ENCODE measurements at places on chromosomes 5 and 9. TPM values are rescaled to one million over a fixed set of nuclear protein-coding genes. Genes with fewer than 3 reads are reported as not detected.

GRCh38 chr5:110329955-110330525 lies 396.4 kb downstream of the TMEM232 start:
- no peak for DNase-seq

GRCh38 chr5:38783011-38783561 lies 62.7 kb upstream of the OSMR start:
- DNase-seq, result peak; percentile 85

DNA sequence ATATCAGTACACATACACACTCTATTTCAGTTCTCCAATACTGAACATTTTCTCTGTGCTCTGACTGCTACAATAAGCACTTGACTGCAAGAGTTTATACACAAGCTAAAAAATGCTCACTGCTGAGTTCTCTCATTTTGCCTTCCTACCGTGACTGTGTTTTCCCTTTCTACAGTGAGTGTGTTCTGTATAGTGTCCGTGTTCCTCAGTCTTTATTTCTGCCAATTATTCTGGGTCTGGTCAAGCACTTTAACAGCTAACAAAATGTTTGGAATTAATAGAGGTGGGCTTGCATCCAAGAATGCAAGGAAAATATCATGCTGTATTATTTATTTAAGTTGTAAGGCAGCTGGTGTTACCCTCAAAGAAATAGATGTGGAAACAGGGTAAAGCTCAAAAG lies 217.0 kb upstream of the NREP start:
- DNase-seq, result peak; percentile 32

DNA sequence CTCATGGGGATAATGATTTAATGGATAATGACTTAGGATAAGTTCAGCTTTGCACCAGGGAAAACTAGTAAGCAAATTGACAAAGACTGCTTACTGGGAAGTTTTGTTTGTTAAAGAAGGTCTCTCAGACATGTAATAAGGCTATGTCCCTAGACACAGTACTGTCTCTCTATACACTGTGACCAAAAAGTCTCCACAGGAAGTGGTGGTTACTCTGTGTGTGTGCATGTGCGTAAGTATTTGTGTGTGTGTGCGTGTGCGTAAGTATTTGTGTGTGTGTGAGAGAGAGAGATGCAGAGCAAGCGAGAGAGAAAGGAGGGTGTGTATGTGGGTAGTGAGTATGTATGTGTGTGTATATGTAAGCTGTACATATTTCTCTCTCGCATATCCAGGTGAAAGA lies 229.6 kb downstream of the GLIS3 start:
- no peak for DNase-seq

DNA sequence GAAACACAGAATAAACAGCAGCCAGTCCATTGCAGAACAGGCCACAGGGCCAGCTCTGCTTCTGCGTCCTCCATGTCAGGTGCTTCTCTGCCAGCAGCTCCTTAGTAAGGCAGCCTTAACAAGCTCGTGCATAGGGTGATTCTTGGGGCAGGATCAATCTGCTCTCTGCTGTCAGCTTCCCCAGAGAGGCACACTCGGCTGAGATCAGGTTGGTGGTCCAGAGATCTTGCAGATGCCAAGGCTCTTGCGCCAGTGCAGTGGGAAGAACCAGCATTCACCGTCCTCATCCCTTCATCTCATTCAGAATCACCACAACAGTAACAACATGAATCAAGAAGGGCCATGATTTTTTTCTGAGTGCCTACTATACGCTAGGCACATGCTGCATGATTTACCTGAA lies 49.0 kb upstream of the ALDH1B1 start:
- no peak for DNase-seq

DNA sequence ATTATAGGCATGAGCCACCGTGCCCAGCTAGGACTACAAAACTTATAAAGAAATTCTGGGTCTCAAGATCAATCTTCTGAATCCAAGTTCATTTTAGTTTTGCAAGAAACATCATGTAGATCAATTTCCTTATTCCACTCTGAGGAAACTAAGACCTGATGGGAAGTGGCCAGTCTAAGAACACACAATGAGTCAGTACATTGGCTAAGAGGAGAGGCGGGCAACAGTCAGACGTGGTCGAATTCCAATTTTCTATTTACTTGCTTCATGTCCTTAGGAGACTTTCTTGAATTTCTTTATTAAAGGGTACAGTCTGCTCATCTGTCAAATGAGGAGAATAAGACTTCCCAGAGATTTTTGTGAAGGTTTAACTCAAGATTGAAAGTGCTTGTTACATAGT lies 432.1 kb upstream of the BRINP1 start:
- no peak for DNase-seq

DNA sequence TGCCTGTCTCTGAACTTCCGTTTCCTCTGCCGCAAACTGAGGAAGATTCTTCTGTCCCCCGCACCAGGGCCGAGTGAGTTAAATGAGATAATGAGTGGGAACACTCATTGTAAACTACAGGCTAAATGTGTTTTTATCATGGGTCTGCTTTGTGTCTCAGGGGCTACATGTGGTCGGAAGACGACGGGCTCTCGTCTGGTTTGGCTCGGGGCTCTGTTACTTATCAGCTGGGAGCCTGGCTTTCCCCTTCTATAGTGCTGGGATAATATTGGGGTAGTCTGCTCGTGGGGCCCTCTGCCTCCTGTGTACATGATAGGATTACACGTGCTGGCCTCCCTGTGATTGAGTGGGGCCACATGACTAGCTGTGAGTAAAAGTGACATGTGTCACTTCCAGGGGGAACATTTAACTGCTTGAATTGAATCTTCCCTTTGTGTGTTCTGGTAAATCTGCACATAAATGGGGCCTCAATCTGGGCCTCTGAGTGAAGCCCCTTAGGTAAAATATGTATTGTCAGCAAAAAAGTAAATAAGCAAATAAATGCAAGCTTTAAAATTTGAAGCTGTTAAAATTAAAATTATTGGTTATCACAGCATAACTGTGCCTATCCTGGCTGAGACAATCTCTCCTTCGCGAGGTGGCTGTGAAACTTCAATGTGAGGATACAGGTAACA lies 86.9 kb upstream of the SH3PXD2B start:
- DNase-seq, result no peak

GRCh38 chr5:149246906-149247305 lies 24.8 kb upstream of the AFAP1L1 start:
- DNase-seq, result no peak

GRCh38 chr5:122699201-122699600 lies 75.7 kb upstream of the SNX2 start:
- DNase-seq, result no peak

- DNase-seq, result peak; percentile 92
Observed at GRCh38 chr9:108002371-108002956, 512.9 kb upstream of the KLF4 start.

GRCh38 chr5:1666812-1667588 lies 132.6 kb downstream of the MRPL36 start:
- DNase-seq, result peak; percentile 39

GRCh38 chr5:177358370-177358819 lies 671 bp downstream of the RGS14 start:
- no peak for DNase-seq

DNA sequence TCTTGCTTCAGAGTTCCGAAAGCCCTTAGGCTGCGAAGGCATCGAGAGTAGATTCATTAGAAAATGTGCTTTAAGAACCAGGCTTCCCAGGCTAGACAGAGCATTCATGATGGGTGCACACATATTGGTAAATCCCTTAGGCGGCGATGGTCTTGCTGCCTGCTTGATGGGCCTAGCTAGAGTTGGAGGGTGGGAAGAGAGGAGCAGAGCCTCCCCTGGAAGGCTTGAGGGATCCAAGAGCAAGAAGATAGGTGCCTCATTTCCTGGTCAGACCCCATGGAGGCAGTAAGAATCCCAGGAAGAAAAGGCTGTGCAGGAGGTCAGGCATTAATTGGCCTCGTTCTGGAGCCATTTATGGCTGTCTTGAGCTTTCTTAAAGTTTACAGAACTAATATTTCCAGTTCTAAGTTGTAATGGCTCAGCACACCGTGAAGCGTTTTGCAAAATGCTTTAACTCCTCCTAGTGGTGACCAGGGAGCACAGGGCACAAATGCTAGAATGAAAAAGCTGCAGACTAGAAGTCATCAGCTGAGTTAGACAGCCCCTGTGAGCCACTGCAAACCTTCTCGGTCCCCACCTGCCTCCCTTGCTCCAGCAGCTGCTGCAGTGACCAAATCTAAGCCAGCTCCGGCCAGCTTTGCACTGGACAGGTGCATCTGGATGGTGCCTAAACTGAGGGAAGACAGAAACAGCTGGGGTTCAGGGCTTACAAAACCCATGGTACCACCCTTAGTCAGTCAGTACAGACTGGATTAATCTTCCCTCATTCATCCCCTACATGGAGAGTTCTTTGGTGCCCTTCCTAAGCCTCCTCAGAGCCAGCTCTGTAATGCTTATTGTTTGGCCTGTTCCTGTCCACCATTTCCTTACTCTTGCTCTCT lies 14.7 kb downstream of the SLC45A2 start:
- peak; percentile 31 for DNase-seq

DNA sequence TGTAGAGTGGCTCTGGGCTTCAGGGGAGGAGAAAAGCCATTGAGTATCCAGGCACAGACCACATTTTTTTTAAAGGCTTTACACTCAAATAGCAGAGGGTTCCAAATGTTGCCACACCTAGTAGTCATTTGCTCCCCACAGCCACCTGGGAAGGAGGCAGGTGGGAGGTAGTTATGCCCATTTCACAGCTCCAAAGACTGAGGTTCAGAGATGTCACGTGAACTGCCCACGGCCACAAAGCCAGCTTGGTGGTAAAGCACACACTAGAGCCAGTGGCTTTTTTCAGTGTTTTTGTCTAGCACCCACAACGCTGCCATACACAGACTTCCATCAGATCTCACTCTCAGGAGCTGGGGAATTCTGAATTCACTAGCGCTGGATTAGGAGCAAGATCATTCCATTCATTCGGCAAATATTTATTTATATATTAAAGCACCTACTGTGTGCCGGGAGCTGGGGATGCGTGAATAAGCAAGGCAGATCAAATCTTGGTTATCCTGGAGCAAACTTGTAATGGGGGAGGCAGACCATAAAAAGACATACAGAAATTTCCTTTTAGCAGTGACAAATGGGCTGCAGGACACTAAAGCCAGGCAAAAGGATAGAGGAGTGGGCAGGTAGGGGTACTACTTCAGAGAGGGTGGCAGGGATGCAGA lies 7.4 kb downstream of the WHRN start:
- DNase-seq, result no peak

- DNase-seq, result no peak
Observed at GRCh38 chr9:107866711-107867311, 377.2 kb upstream of the KLF4 start.

GRCh38 chr5:63963080-63963735 lies 963 bp upstream of the HTR1A start:
- DNase-seq, result peak; percentile 51

DNA sequence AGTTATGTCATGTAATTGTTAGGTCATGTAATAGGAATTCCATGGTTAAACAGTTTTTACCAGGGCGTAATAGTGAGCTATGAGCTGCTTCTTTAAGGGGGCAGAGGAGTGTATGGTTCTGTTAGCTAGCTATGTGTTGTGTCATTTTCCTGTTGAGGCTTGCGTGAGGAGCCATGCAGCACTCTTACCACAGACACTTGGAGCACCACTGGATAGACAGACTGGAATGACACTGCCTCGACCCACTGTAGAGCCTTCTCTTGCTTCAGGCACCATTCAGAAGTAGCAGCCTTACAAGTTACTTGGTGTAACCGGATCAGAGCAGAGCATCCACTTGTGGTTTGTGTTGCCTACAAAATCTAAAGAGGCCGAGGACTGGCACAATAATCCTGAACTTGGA lies 28.3 kb upstream of the STOM start:
- no peak for DNase-seq

DNA sequence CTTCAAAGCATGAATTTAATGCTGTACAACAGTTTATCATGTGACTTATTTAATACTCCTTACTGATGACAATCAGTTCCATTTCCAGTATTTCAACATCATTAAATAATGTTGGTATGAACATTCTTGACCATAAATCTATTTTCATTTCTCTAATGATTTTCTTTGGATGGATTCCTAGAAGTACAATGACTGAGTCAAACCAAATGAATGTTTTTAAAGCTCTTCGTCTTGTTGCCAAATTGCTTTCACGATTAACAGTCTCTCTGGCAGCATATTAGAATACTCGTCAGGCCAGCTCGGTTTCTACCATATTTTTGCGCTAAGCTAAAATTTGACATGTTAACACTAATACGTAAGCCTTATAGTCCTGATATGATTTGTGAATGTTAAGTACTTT lies 197.0 kb downstream of the TRPM3 start:
- no peak for DNase-seq

GRCh38 chr9:6902423-6902822 lies 144.7 kb downstream of the KDM4C start:
- no peak for DNase-seq

DNA sequence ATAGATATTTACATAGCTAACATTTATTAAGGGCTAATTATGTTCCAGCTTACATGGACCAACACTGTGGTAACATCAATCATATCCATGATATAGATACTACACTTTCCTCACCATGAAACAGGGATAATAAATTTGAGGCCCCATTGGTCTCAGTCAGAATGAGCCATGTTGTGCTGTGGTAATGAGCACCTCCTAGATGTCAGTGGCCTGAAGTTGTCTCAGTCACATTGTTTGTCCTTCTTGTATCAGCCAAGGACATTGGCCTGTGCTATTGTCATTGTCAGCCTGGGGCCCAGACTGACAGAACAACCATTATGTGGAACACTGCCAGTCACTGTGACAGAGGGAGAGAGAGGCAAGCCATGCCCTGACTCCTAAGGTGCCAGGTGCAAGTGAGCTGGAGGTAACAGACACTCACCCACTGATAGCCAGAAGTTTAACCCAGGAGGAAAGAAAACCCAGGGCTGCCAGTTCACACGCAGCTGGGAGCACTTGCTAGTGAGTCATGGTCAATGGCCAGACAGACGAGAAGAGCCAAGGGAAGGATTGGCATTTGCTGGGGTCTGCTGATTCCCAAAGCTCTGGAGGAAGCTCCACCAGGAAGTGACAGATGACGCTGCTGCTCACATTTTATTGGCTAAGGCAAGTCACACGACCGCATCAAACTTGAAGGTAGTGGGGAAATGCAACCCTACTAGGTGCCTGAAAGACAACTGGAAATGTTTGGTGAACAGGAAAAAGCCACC lies 224.2 kb downstream of the MELK start:
- DNase-seq, result no peak

DNA sequence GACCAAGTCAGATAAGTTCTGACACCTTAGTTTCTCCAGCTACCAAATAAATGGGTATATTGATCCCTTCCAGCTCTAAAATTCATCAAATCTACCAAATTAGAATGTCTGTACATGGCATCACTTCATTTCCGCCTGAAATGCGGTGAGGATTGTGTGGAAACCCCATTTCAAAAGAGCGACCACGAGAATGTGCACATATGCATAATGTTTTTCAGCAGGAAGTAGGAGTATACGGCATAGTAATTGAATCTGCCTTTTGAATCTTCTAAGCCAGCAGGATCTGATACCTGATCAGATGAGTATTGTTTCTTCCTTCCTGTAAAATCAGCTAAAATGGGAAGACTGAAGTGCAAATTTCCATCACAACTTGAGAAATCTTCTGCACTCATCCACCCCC lies 418.6 kb downstream of the TMEM38B start:
- DNase-seq, result no peak

- DNase-seq, result no peak
Observed at GRCh38 chr9:136565086-136565714, 19.4 kb upstream of the NOTCH1 start.

HSPB3 gene
- not detected for polyA plus RNA-seq

IRX2 gene
- 70.0 TPM for polyA plus RNA-seq

SLC6A3 gene
- 1.5 TPM for polyA plus RNA-seq

CENPK gene
- 34.6 TPM for polyA plus RNA-seq

NUTM2F gene
- polyA plus RNA-seq, result 0.36 TPM

EPB41L4A gene
- 22.9 TPM for polyA plus RNA-seq

NSMF gene
- polyA plus RNA-seq, result 45.1 TPM

PCDHB4 gene
- polyA plus RNA-seq, result 2.9 TPM

EIF4E1B gene
- polyA plus RNA-seq, result not detected

DENND1A gene
- polyA plus RNA-seq, result 7.2 TPM

FBXW2 gene
- polyA plus RNA-seq, result 46.0 TPM

All from right lung (tissue), 10 donors.